ENCODE measurements at places on chromosomes 1 and 21.
A peak's percentile ranks its signal among the peaks of the same experiment; 100 is the strongest.

DNA sequence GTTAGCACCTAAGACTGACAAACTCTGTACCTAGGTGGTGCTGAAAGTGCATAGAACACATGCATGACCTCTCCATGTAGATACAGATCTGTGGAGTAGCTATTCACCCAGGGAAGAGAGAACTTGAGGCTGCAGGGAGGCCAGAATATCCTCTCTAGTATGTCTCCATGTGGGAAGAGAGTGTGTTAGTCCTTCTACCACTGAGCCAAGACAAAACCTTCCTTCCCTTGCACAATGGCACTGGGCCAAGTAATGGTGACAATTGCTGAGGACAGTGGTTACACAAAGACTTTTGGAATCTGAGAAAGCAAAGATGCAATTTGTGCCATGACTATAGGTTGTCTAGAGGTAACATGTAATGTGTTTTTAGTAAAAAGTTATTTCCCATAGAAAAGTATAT lies 52.3 kb downstream of the C1orf198 start:
- no peak for DNase-seq

GRCh38 chr21:43306911-43307676 lies 119.8 kb downstream of the SIK1 start:
- DNase-seq, result no peak

DNA sequence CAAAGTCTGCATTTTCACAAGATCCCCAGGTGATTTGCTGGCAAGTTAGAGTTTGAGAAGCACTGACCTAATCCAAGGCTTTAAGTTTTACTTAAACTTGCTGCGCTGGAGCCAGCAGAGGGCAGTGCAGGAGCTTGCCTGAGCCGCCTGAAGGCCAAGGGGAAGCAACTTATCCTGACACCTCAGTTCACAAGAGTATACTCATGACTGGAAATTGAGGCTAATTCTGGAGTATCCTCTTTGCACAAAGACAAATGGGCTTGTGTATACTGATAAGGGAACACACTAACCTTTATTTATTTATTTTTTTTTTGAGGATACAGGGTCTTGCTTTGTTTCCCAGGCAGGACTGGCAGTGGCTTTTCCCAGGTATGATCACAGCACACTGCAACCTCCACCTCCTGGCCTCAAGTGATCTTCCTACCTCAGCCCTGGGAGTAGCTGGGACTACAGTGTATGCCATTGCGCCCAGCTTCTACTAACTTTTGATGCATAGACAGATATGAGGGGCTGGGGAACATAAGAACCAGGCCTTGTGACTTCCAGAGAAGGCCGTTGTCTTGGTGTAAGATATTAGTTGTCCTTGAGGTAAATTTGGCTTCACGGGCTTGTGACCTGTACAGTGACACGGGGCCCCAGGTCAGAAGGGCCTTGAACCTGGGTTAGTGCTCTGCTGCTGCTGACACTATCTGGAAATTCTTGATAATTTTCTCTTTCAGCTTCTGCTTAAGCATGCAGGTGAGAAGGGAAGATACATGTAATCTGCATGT lies 29.0 kb upstream of the SLAMF1 start:
- DNase-seq, result peak; percentile 28

DNA sequence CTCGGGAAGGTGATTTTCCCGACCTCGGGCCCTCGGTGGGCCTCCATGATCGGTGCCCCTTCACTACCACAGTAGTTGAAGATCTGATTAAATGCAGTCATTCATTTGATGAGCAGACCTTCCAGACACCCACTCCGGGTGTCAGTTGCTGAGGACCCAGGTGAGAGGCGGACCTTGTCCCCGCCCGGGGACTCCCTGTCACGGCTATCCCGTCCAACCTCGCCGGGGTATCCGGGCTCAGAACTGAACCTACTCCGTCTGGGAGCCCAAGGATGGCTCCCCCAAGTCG lies 22.6 kb downstream of the RNU1-3 start:
- no peak for DNase-seq

DNA sequence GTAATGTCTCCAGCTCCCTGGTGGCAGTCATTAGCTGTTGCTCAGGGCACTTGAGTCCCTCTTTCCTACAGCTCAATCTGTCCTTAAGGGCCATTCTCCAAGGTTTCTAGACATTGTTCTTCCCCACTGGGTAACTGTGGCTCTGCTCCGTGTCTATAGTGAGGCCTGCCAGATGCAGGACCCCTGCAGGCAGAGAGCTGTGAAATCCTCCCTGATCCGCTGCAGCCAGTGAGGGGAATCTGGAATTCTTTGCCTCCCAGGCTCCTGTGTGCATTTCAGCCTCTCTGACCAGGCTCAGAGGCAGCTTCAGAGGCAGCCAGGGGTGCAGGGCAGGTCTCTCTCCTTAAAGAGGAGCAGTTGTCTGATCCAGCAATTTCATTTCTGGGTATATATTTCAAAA lies 14.4 kb upstream of the IGSF21 start:
- DNase-seq, result no peak

GRCh38 chr1:11568687-11569086 lies 85.5 kb downstream of the FBXO2 start:
- DNase-seq, result no peak

GRCh38 chr1:62800825-62801306 lies 16.9 kb downstream of the ATG4C start:
- no peak for DNase-seq

GRCh38 chr1:17842686-17843085 lies 87.6 kb downstream of the ACTL8 start:
- no peak for DNase-seq

GRCh38 chr1:23543707-23544443 lies 12.8 kb upstream of the E2F2 start:
- DNase-seq, result no peak

DNA sequence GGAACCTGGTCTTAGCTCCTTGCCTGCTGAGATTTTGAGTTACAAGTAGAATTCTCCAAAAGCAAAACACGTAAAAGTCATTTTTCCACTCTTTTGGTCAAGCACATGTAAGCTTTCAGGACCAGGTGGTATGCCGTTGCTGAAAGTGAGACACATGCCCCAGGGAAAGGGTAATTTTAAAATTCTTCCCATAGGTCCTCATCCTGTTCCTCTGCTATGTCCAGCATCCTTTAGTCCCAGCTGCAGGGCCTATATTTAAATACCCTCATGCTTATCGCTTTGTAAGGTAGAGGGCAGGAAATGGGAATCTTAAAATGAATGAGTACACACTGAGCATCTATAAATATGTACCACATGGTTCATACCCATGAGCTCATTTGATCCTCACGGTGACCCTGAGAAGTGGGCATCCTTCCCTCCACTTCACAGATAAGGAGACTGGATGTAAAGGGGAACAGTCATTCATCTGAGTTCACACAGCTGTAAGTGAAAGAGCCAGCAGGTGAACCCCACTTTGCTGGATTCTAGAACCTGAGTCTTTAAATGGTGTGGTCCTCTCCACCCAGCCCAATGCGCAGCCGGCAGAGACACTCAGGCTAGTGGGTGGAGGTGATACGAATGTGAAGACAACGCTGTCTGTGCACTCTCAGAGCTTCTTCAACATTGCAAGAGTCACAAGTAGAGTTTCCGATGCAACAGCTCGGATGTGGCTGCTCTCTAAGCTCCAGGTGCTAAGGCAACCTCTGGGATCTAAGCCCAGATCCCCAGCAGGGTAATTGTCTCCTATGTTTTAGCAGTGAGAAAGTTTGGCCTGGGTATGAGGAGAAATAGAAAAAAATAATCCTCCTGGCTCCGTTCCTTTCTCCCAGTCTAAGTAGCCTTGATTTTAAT lies 163.5 kb downstream of the PLXNA2 start:
- no peak for DNase-seq
